IPS DF 6.9 (cell line): ENCODE measurements at places on chromosomes 2 and 18.

DNA sequence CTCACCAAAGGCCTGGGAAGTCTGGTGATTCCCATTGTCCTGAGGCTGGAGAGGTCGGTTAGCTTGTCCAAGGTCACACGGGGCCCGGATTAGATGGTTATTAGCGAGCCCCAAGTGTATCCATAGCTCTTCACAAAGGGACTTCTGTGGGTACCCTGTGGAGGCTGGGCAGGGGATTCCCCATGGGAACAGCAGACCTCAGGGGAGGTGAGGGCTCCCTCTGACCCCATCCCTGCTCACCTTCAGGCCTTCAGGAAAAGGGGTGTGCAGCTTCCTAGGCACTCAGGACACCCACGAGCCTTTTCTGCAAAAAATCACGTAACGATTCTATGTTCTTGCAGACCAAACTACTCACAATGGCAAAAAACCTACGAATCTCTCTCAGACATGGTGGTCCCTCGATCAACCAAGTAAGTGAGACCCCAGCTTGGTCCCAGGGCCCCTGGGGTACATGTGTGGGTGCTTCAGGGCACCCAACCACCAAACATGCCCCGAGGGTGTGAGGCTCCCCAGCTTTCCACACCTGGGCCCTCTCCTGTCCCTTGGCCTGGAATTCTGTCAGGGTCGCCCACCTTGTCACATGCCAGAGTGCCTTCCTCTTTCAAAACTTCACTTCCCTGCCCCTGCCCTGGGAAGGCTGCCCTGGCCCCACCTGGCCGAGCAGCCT is 40.3 kb downstream of the PDIA6 start:
- H3K4me1 ChIP-seq = no peaks in the 10 kb centered on the region
- H3K27ac ChIP-seq = no peak overlapping the region
- no peak for DNase-seq
- H3K27me3 ChIP-seq = no peaks in the 10 kb centered on the region
- no peaks in the 10 kb centered on the region for H3K36me3 ChIP-seq

GRCh38 chr2:96209011-96209728 is 543 bp upstream of the STARD7 start:
- no peak overlapping the region for H3K27ac ChIP-seq
- H3K27me3 ChIP-seq = no peaks in the 10 kb centered on the region
- DNase-seq = no peak

- no peaks in the 10 kb centered on the region for H3K36me3 ChIP-seq
- no peak overlapping the region for H3K27ac ChIP-seq
- no peaks in the 10 kb centered on the region for H3K4me1 ChIP-seq
- no peak for DNase-seq
- H3K27me3 ChIP-seq = no peaks in the 10 kb centered on the region
Observed at GRCh38 chr2:198390670-198391069, 586.3 kb downstream of the PLCL1 start.

- DNase-seq = no peak
- H3K36me3 ChIP-seq = no peaks in the 10 kb centered on the region
- no peak overlapping the region for H3K27ac ChIP-seq
- peaks cover 4% of the 10 kb centered on the region for H3K4me1 ChIP-seq
Observed at GRCh38 chr2:219851801-219852481, 224.5 kb downstream of the SLC4A3 start.

DNA sequence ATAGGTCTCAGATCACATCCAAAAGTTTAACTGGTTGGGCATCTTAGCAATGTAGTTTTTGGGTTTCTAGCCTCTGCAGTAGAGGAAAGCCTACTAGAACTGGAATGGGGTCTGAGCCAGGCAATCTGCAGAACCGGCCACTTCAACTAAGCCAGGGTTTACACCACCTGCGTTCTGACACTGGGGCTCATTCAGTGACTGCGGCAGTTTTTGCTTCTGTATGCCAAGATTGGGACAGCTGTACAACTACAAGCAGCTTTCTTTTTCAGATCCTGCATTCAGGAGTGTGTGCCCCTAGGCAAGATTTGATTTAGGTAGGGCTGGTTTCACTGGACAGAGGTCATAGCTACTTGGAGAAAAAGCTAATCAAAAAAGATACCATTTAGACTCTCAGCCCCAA is 43.7 kb upstream of the IGFBP5 start:
- no peak overlapping the region for H3K4me3 ChIP-seq
- no peaks in the 10 kb centered on the region for H3K36me3 ChIP-seq

DNA sequence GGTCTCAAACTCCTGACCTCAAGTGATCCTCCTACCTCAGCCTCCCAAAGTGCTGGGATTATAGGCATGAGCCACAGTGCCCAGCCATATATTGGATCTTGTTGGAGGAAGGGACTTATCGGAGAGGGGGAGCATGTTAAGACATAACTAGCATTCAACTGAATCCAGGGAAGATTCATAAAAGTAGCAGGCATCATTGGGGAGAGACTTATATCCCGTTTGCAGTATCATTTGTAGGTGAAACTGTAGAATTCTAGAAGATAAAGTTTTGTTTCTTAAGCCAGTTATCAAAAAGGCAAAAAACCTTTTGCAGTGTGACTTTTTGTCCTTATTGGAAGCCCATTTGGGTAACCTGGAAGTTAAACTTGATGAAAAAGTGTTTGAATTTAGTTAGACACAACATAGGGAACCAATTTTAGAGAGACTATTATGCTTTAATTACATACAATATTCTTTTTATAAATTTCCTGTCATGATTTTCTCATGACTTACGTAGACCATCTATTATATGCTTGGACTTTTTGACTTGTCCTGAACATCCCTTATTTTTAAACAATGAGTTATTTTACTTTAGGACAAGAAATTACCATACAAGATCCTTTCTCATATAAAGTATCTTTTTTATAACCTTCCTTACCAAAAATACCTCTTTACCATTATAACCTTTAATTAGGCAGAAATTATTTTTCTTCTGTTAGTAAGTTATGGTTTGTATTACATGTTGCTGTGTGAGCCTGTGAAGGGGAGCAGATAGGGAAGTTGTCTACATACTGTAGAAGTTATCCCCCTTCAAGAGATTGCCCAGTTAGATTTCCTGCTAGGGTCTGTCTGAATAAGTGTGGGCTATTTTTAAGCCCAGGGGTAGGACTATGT is 20.3 kb downstream of the RAB3GAP1 start:
- no peaks in the 10 kb centered on the region for H3K27me3 ChIP-seq
- H3K36me3 ChIP-seq = 0 out of 2 replicates have a peak, but pooled peaks cover 2% of the 10 kb centered on the region
- H3K27ac ChIP-seq = no peak overlapping the region
- H3K4me3 ChIP-seq = no peak overlapping the region
- no peaks in the 10 kb centered on the region for H3K4me1 ChIP-seq

DNA sequence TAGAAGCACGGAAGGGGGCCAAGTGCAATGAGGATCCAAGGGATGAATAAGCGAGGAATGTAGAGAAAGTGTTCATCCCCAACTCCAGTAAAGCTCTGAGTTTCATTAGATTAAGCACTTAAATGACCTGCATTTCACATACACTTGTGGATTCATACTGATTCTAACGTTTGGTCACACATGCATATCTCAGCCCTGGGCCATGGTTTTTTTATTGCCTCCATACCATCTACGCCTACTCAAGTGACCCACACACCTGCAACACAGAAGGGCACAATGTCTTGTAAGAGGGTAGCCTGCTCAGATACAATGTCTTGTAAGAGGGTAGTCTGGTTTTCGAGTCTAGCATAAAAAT is 566 bp upstream of the MRPS5 start:
- no peak overlapping the region for H3K27ac ChIP-seq
- H3K4me1 ChIP-seq = 0 out of 2 replicates have a peak, but pooled peaks cover 3% of the 10 kb centered on the region
- H3K4me3 ChIP-seq = peak overlapping the region; percentile 62; the same call in 1 of the 2 replicates
- no peaks in the 10 kb centered on the region for H3K27me3 ChIP-seq
- no peaks in the 10 kb centered on the region for H3K36me3 ChIP-seq
- DNase-seq = no peak

- H3K27me3 ChIP-seq = no peaks in the 10 kb centered on the region; the same call in 1 of the 2 replicates
- no peaks in the 10 kb centered on the region for H3K4me1 ChIP-seq
- no peak overlapping the region for H3K27ac ChIP-seq
- no peaks in the 10 kb centered on the region for H3K36me3 ChIP-seq
Observed at GRCh38 chr2:134694411-134694810, 24.4 kb downstream of the TMEM163 start.

DNA sequence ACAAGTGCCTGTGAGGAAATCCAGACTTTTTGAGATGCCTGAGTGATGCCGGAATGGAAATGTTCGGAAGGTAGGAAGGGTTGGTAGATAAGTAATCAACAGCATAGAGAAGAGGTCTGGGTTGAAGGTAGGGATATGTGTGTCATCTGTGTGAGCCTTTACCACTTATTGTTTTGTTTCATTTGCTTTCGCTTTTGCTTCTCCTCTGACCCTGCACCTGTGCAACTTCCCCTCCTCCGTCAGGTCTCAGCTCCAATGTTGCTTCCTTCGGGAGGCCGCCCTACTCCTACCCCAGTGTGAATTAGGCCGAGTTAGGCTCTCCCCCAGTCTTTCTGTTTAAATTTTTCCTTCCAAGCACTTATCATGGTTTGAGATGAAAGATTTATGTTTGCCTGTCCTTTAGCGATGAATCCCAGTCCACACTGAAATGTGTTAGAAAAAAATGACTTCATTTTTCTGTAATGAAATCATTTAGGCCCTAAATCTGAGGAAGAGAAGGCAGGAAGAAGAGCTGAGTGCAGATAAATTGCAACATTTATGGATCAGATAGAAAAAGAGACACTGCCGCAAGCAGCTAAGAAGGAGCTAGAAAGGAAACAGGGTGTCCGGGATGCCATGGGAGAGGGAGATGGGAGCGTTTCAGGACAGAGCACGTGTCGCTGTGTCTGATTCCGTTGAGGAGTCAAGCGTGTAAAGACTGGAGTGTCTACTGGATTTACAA is 139.6 kb upstream of the PELI1 start:
- no peak overlapping the region for H3K27ac ChIP-seq
- H3K27me3 ChIP-seq = no peaks in the 10 kb centered on the region
- no peak overlapping the region for H3K4me3 ChIP-seq
- DNase-seq = no peak
- peaks cover 5% of the 10 kb centered on the region for H3K4me1 ChIP-seq

DNA sequence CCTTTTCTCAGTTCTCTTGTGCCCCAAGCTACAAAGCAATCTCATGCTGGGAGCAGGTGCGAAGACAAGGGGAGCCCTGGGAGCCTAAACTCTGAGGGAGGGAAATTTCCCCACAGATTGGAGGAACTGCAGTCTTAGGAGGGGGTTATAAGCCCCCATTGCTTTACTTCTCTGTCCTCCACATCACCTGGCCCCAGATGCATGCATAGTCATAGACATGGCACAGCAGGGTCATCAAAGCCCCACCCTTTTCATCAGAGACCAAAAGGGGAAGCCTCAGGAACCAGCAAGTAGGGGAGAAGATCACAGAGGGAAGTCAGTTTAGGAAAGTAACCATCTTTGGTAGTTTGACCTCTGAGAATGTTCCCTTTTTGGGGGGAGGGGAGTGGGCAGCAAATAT is 33.7 kb downstream of the LANCL1 start:
- no peaks in the 10 kb centered on the region for H3K36me3 ChIP-seq
- no peaks in the 10 kb centered on the region for H3K4me1 ChIP-seq
- H3K4me3 ChIP-seq = no peak overlapping the region
- H3K27ac ChIP-seq = no peak overlapping the region

DNA sequence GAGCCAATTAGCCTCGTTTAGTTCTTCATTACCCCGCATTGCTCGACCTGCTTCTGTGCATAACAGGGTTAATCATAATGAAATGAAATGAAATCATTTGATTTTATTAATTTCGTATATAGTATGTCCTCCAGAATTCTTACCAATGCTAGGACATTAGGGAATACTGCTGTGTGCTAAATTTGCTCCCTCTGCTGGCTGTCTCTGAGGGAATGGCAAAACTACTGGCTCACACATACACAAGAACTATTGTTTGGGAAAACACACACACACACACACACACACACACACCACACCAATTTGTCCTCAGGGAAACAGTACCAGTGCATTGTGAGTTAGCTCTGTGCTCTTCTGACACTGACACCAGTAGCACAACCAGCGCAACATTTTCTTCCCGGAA is 273.3 kb upstream of the TCF4 start:
- H3K4me1 ChIP-seq = peaks cover 8% of the 10 kb centered on the region; the same call in 1 of the 2 replicates
- no peaks in the 10 kb centered on the region for H3K27me3 ChIP-seq
- H3K4me3 ChIP-seq = no peak overlapping the region
- H3K36me3 ChIP-seq = no peaks in the 10 kb centered on the region

DNA sequence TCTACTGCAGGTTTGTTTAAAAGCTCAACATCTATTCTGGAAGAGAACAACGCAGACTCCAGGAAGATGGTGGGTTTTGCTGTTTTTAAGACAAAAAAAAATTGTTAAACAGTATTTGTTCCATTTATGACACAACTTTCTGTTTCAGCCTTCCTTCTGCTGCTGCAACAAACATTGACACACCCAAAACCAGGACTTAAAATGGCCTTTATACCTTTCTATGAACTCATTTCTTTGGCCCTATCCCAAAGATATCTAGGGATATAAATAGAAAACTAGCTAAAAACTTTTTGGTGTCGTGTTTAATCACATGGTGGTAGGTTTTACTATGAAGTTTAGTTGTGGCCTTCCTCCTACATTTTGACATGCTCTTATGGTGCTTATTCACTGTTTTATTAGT is 964 bp upstream of the GALNT3 start:
- no peaks in the 10 kb centered on the region for H3K36me3 ChIP-seq
- no peak overlapping the region for H3K27ac ChIP-seq
- peaks cover 1% of the 10 kb centered on the region; the same call in 1 of the 2 replicates for H3K4me1 ChIP-seq
- H3K27me3 ChIP-seq = no peaks in the 10 kb centered on the region
- DNase-seq = no peak
